ENCODE measurements at places on chromosomes 6 and 20.

GRCh38 chr6:89254569-89254968 lies 37.4 kb upstream of the GABRR1 start:
- DNase-seq = no peak

GRCh38 chr20:37688093-37688492 lies 5.7 kb upstream of the CTNNBL1 start:
- no peak for DNase-seq

GRCh38 chr6:150253489-150253888 lies 110.6 kb downstream of the PPP1R14C start:
- DNase-seq = no peak

DNA sequence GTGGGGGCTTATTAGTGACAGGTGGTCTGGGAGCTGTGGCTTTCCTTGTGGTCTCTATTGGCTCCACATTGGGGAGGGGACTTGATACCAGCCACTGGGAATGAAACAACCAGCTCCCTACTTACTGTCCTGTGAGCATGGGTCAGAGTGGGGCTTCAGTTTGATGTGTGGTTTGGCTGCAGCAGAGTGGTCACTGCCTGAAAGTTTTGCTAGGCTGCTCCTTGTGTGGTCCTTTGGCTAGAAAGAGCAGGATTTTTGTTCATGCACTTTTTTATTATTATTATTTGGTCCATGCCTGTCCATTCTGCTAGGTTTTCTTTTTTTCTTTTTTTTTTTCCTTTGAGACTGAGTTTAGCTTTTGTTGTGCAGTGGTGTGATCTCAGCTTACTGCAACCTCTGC lies 7.5 kb upstream of the TMEM14B start:
- DNase-seq = no peak

GRCh38 chr6:30113003-30113759 lies at the start of gene TRIM31:
Gene TRIM31, minus strand, starts transcription at chr6:30113090. Its CDS starts 285 bp downstream, at chr6:30112805.
- DNase-seq = no peak

DNA sequence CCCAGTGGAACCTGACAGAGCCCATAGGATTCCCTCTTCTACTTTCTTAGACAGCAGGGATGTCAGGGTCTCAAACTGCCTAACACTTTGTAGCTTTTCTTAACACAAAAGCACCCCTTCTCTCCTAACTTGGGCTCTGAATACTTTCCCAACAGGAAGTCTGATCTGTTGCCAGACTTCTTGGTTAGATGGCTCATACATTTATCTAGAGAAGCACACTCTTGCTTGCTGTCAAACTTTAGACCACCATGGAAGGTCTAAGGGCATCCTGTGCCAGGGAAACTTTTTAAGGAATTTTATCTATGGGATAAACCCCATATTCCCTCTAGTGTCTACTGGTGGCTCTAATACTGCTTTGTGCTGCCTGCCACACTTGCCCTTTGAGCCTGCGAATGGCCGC lies 3.3 kb upstream of the C6orf136 start:
- DNase-seq = no peak

- no peak for DNase-seq
Observed at GRCh38 chr6:31881136-31881859, 2.5 kb upstream of the SLC44A4 start.

DNA sequence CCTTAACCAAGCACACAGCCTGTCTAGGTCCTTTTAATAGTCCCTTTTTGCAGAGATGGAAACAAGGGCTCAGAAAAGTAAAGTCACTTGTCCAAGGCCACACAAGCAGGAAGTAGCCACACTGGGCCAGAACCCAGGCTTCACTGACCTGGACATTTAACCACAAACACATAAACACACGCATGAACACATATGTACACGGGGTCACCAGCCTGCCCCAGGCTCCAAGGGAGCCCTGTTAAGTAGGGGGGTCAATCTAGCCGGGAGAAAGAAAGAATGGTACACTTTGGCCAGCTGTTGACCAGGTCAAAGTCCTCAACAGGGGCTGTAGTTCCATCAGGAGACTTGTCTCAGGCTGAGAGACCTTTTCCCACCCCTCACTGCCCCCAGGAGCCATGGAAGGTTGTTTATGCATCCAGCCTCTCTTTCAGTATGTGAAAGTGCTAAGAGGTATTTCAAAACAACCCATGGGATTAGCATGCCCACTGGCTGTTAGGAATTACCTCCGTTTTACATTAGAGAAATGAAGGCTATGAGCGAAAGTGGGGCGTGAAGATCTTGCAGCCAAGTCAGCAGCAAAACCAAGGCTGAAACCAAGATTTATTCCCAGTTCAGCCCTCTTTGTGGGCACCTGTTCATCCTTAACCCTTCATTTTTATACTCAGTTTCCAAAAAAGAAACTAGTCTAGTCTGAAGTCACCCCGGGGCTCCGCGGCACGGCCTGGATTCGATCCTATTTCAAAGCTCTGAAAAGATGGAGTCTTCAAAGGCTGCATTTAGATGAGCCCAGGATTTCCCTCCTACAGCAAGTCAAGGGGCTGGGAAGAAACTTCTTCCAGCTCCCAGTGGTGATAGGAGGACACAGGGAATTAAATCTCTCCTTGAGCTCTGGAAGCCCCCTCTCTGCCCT lies 9.8 kb downstream of the SDC4 start:
- DNase-seq = no peak

- DNase-seq = no peak
Observed at GRCh38 chr6:4268171-4268570, 132.8 kb upstream of the ECI2 start.

DNA sequence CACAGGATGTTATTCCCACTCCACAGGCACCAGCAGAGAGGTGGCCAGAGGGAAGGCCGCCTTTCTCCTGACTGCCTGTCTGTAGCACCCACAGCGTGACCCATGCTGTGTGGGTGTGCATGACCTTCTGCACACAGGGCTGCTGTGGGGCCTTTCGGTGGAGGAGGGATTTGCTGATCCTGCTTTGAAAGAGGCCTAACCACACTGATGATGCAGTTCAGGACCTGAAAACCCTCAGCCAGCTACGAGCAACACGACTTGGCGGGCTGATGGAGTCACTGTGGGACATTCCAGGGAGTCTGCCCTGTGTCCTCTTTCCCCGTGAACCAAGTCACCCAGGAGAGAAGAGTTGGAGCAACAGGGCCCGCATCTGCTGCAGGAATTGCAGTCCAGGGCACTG lies 49.1 kb downstream of the SYTL3 start:
- DNase-seq = no peak

DNA sequence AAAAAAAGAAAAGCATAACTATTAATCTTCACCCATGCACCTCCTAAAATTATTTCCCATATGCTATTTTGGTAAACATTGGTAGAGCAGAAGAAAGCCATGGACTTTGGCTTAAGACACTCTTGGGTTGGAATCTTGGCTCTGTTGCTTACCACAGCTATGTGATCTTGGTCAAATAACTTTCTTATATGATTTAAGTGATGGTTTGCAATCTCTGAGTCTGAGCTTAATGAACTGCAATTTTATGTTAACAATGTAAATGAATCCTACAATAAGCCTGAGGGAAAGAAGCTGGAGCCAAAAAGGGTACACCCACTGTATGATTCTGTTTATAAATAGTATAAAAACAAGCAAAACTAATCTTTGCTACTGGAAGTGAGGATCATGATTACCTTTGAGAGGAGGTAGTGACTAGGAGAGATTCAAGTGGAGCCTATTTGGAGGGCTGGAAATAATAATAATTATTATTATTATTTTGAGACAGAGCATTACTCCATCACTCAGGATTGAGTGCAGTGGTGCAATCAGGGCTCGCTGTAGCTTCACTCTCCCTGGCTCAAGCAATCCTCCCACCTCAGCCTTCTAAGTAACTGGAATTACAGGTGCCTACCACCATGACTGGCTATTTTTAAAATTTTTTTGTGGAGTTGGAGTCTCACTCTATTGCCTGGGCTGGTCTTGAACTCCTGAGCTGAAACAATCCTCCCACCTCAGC lies 34.5 kb downstream of the ABRACL start:
- no peak for DNase-seq

GRCh38 chr6:52210227-52210626 lies 24.1 kb downstream of the IL17A start:
- DNase-seq = no peak

- DNase-seq = peak; percentile 41
Observed at GRCh38 chr20:45963059-45964005, 8.7 kb downstream of the ZNF335 start.

DNA sequence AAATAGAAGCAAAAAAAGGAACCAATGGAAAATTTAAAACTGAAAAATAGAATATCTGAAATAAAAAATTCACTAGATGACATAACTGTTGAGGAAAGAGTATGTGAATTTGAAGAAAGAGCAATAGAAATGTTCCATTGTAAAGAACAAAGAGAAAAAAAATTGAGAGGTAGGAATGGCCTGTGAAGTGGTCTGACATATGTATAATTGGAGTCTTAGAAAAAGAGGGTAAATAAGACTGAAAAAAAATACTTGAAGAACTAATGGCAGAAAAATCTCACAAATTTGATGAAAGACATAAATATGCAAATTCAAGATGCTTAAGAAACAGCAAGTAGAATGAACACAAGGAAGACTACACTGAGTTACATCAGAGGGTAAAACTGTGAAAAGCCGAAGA lies 93.4 kb downstream of the QKI start:
- no peak for DNase-seq

DNA sequence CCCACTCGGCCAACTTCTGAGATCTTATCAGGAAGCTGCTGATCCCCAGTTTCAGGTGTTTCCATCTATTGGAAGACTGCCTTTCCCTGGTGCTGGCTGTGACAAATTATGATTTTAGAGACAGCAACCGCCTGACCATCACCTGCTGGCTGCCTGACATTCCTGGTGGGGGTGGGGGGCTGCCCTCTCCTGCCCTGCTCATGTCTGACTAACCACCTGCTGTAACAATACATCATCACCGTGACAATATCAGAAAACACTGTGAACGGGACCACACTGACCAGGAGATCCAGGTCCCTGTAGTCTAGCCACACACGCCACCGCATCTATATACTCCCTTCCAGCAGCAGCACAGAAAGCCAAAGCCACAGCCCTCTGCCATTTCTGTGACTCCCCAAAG lies 537.5 kb downstream of the QKI start:
- DNase-seq = no peak

DNA sequence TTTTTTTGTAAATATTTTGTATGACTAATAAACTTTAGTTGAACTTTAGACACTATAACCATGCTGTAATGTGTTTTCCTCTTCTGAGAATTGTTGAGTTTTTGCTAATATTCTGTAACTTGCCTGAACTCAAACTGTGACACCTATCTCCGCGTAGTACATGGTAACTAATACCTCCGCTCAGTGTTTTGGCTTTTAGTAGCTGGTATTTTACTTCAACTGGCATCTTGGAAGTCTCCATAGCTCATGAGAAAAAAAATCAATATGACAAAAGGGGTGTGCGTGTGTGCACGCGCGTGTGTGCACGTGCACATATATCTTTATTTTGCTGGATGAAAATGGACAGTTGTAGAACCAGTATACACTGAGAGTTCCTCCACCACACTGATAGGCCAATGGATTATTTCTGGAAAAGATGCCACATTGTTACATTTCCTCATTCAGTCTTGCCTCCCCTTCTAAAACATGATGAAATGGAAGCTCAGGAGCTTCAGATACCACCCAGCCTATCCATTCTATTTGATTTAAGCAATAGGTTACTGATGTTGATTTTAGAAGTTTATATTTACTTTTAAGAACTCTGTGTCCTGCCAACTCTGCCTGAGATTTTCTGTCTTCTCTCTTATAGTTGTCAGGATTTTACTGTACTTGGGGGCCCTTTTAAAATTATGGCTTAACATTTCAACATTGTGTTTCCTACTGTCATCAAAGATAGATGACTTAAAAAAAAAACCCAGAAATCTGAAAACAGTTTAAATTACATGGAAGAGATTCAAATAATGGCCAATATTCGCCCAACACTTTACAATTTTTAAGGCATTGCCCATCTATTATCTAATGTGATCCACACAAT lies 16.3 kb upstream of the ADGRG6 start:
- DNase-seq = no peak

GRCh38 chr6:128336436-128337095 lies 183.8 kb downstream of the PTPRK start:
- DNase-seq = no peak

GRCh38 chr20:6140947-6141346 lies 18.1 kb upstream of the FERMT1 start:
- no peak for DNase-seq

DNA sequence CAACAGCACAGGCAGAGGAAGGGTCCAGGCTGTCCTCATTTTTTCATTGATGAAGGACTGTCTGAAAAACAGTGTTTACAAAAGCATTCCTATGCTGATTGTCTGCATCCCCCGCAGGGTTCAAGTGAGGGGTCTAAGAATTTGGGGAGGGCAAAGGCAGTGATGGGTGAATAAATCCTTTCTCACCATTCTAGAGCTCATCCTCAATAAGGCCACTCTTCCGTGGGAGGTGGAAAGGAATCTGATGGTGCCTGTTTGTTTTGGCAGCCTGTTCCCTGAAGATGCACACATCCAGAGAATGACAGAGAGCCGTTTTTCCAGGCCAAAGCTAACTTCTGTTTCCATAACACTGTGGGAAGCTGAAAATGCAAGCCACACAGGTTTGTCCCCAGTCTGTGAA lies 164.5 kb downstream of the MOXD1 start:
- DNase-seq = no peak

GRCh38 chr6:155638200-155638599 lies 182.6 kb upstream of the NOX3 start:
- DNase-seq = no peak

GRCh38 chr6:26537160-26537845 lies 863 bp upstream of the HMGN4 start:
- peak; percentile 91 for DNase-seq

DNA sequence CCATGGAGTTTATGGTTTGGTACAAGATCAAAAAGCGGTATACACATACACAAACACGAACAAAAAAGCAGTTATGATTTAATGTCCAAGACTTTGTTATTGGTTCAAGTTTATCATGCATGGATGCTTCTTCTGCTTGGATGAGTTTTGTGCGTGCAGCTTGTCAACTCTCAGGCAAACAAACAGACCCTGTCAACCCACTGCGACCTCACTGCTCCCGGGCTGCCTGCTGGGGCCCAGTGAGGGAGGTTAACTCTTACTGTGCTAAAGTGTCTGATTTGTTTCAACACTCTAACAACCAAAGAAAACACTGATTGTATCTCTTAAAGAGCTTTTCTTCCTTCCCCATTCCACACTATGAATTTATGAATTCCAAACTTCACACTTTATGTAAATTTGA lies 26.8 kb upstream of the DDR1 start:
- DNase-seq = no peak

DNA sequence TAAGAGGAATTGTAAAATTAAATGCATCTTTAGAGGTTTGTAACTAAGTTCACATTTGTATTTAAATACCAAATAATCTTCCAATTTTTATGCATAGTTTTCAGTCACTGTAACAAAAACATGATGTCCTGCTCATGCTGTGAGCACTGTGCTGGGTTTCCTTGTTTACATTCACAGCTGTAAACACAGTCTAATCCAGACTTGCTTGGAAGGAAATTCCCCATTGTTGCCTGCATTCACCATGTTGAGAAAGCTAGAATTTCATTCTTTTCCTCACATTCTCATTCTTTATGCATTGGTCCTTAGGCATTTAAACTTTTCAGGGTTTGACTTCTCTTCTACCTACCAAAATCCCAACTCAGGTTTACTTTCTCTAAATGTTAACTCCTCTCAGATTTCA lies 242.0 kb upstream of the TBX18 start:
- DNase-seq = no peak

- no peak for DNase-seq
Observed at GRCh38 chr20:56572172-56572571, 39.1 kb downstream of the FAM209B start.

- no peak for DNase-seq
Observed at GRCh38 chr20:23366384-23366783, 4.4 kb downstream of the GZF1 start.
